ENCODE measurements at places on chromosomes 13 and 19. TPM values are rescaled to one million over a fixed set of nuclear protein-coding genes. Genes with fewer than 3 reads are reported as not detected.

Gene SLC10A2
- polyA plus RNA-seq, result not detected

Gene ZNF888
- 0.71 TPM for polyA plus RNA-seq

Gene MBD3
- polyA plus RNA-seq, result 4.9 TPM

Gene ERICH4
- not detected for polyA plus RNA-seq

DNA sequence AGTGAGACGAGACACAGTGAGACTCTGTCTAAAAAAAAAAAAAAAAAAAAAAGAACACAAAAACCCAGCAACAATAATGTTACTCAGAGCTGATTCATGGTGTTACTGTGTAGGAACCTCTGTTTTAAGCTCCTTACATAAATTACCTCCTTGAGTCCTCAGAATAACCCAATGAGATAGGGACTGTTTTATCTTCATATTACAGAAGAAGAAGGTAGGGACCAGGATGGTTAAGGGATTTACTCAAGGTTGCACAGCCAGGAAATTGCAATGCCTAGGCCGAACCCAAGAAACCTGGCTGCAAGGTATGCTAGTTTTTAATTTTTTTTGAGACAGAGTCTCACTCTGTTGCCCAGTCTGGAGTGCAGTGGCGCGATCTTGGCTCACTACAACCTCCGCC is 1.5 kb upstream of the DAND5 start:
- no peak overlapping the region for H3K4me3 ChIP-seq
- DNase-seq, result no peak
- no peaks in the 10 kb centered on the region for H3K36me3 ChIP-seq
- H3K27ac ChIP-seq, result no peak overlapping the region
- peaks cover 10% of the 10 kb centered on the region for H3K4me1 ChIP-seq

Gene ATCAY
- not detected for polyA plus RNA-seq

- no peak for DNase-seq
- H3K4me1 ChIP-seq, result peaks cover 10% of the 10 kb centered on the region
- H3K27me3 ChIP-seq, result no peaks in the 10 kb centered on the region
- no peaks in the 10 kb centered on the region for H3K36me3 ChIP-seq
- H3K27ac ChIP-seq, result no peak overlapping the region
- H3K4me3 ChIP-seq, result no peak overlapping the region
Measured at GRCh38 chr19:35337097-35337983, 8.4 kb downstream of the CD22 start.

GRCh38 chr13:65401315-65401714 is 1828.8 kb downstream of the PCDH9 start:
- H3K4me3 ChIP-seq, result no peak overlapping the region
- no peaks in the 10 kb centered on the region for H3K36me3 ChIP-seq
- H3K27me3 ChIP-seq, result no peaks in the 10 kb centered on the region

- no peak for DNase-seq
- H3K4me1 ChIP-seq, result no peaks in the 10 kb centered on the region
- H3K4me3 ChIP-seq, result no peak overlapping the region
- H3K27ac ChIP-seq, result no peak overlapping the region
Measured at GRCh38 chr13:85316506-85317025, 482.7 kb downstream of the SLITRK6 start.

DNA sequence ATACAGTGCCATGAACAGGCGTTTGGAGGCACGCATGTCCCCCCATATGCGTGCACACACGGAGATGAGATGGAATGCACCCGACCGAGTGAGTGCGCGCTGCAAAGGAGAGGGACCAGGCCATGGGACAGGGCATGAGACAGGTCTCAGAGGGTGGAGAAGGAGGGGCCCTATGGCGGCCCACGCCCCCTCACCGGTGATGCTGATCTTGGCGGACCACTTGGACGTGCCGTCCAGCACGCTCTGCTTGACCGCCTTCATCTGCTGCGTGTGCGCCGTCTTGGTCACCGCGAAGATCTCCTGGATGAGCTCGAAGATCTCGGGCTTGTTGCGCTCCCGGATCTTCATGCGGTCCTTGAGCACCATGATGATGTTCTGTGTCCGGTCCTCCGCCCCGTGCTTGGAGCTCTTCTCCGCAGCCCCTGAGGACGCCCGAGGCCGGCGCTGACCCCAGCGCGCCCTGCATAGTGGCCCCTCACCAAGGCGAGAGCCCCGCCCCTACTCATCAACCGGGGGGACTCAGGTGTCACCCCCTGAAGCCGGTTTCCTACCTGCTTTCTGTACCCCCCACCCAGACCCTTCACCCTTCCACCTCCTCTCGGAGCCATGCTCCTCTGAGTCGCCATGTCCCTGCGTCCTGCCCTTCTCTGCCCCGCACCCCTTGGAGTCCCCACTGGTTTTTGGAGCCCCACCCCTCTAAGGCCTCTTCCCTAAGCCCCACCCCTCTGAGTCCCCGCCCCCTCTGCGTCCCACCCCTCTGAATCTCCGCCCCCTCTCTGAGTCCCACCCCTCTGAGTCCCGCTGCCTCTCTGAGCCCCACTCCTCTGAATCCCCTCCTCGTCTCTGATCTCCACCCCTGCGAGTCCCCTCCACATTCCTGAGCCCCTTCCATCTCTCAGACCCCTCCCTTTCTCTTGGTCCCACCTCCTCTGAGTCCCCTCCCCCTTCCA is 40.8 kb downstream of the UNC13A start:
- no peak for DNase-seq
- H3K4me1 ChIP-seq, result no peaks in the 10 kb centered on the region
- H3K27ac ChIP-seq, result no peak overlapping the region
- no peaks in the 10 kb centered on the region for H3K36me3 ChIP-seq

- H3K36me3 ChIP-seq, result peaks cover 37% of the 10 kb centered on the region
- no peak for DNase-seq
- no peak overlapping the region for H3K27ac ChIP-seq
- no peak overlapping the region for H3K4me3 ChIP-seq
Measured at GRCh38 chr13:112572366-112572765, 15.6 kb downstream of the TUBGCP3 start.

Gene MAB21L1
- not detected for polyA plus RNA-seq

- H3K27ac ChIP-seq, result no peak overlapping the region
- no peak for DNase-seq
- H3K27me3 ChIP-seq, result no peaks in the 10 kb centered on the region
- H3K36me3 ChIP-seq, result no peaks in the 10 kb centered on the region
- peaks cover 55% of the 10 kb centered on the region for H3K4me1 ChIP-seq
Measured at GRCh38 chr19:51111606-51112005, 3.4 kb upstream of the CTU1 start.

GRCh38 chr19:1651568-1652291 is 685 bp downstream of the TCF3 start:
- H3K27me3 ChIP-seq, result no peaks in the 10 kb centered on the region
- peak overlapping the region; percentile 74 for H3K4me3 ChIP-seq
- H3K4me1 ChIP-seq, result peaks cover 32% of the 10 kb centered on the region
- peak; percentile 26 for DNase-seq
- peaks cover 12% of the 10 kb centered on the region for H3K36me3 ChIP-seq

DNA sequence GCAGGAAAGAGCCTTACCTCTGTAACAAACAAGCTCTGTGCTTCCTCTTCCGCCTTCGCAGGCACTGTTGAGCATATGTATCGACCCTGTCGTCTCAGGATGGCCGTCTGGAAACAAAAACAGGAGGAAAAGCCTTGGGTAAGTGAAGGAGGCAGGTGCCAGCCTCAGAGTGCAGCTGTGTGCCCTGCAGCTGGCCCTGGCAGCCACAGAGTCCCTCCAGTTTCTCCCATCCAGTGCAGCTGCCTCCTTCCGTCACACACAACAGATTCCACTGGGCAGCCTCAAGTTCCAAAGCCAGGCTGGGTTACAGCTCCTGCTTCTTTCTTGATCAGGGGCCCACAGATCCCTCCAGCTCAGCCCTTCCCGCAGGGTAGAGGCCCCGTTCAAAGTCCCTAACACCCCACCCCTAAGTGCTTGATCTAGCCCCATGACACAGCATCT is 47.7 kb downstream of the DOCK9 start:
- no peak for DNase-seq
- H3K27ac ChIP-seq, result no peak overlapping the region

- DNase-seq, result no peak
- peaks cover 36% of the 10 kb centered on the region for H3K4me1 ChIP-seq
- no peak overlapping the region for H3K4me3 ChIP-seq
- no peak overlapping the region for H3K27ac ChIP-seq
- H3K36me3 ChIP-seq, result no peaks in the 10 kb centered on the region
Measured at GRCh38 chr13:77310161-77310560, 16.7 kb downstream of the MYCBP2 start.

Gene TJP3
- 0.01 TPM for polyA plus RNA-seq

DNA sequence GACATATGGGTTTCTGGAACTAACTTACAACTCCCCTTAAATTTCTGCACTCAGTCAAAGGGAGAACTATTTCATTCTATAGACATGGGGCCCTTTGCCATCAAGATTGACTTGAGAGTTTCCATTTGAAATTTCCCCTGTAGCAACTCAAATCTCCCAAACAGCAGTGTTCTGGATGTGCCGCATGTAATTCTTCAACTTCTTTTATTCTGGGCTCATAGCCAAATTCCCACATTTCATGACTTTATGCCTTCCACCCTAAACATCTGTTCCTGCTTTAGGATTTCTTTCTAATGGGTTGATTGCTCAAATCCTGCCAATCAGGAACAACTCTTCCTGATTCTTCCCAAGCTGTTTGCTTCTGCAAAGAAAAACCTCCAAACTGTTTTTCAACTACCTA is 336.0 kb downstream of the TBC1D4 start:
- H3K27ac ChIP-seq, result no peak overlapping the region
- no peaks in the 10 kb centered on the region for H3K27me3 ChIP-seq
- no peaks in the 10 kb centered on the region for H3K36me3 ChIP-seq
- no peak overlapping the region for H3K4me3 ChIP-seq
- no peaks in the 10 kb centered on the region for H3K4me1 ChIP-seq

Gene ACTL9
- polyA plus RNA-seq, result not detected

GRCh38 chr19:56403261-56403660 is 871 bp upstream of the ZNF583 start:
- H3K27me3 ChIP-seq, result no peaks in the 10 kb centered on the region
- H3K4me1 ChIP-seq, result peaks cover 15% of the 10 kb centered on the region
- peak overlapping the region; percentile 80 for H3K4me3 ChIP-seq

- no peaks in the 10 kb centered on the region for H3K36me3 ChIP-seq
- H3K4me1 ChIP-seq, result peaks cover 11% of the 10 kb centered on the region
- no peak overlapping the region for H3K27ac ChIP-seq
Measured at GRCh38 chr19:3586127-3586626, 899 bp downstream of the GIPC3 start.

Gene AZU1
- 8.3 TPM for polyA plus RNA-seq

Gene CFAP97D2
- polyA plus RNA-seq, result not detected

Gene CATSPERD
- polyA plus RNA-seq, result not detected

DNA sequence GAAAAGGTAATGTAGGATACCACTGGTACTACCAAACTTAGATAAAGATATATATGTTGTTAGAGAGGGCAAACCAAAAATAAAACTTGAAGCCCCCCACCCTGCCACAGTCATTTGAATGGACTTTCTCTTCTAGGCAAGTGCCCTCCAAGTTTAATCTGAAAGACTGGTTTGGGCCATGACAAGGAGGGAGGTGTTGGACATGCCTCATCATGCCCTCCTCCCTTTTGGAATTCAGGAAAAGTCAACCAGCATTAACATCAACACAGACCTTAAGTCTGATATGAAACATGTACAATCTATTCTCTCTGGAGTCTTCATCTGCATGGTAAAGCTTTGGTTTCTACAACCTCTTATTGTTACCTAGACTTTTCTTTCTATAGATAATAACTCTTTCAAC is 46.3 kb upstream of the GPR12 start:
- no peak for DNase-seq
- H3K27me3 ChIP-seq, result peaks cover 20% of the 10 kb centered on the region

DNA sequence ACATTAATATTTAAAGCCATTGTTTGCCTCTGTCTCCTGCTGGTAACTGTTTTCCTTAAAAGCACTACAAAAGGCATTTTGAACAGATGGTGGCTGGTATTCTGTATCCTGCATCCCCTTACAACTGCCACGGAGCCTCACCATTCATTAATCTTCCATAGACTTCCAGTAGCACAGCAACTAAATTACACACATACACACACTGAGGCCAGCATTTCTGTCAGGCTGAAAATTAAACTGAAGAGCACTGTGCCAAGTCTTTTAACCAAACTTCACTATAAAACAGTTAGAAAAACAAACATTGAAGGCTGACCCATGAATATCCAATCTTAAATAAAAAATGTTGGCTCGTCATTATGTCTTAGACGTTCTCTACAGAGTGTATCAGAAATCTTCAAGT is 697.8 kb downstream of the DACH1 start:
- H3K4me1 ChIP-seq, result no peaks in the 10 kb centered on the region
- no peaks in the 10 kb centered on the region for H3K36me3 ChIP-seq
- no peak overlapping the region for H3K27ac ChIP-seq
- no peaks in the 10 kb centered on the region for H3K27me3 ChIP-seq

DNA sequence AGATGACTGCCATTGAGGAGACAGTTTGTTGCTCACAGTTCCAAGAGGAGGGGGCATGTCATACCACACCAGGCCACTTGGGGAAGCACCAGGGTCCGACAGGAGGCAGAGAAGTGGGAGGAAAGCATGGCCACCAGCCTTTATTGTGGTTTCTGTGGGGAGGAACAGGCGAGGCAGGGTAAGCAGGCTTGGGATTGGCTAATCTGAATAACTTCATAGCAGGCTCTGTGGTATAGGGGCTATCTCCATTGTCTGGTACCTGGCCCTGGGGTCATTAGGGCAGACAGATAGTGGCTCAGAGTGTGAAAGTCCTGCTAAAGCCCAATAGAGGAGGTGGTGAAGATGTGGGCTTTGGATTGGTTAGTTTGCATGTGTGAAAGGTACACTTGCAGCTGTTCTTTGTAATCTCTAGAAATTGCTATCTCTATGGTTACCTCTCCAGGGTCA is 35.5 kb downstream of the CBY2 start:
- H3K4me1 ChIP-seq, result no peaks in the 10 kb centered on the region
- no peak overlapping the region for H3K4me3 ChIP-seq
- no peak overlapping the region for H3K27ac ChIP-seq
- no peak for DNase-seq
- H3K36me3 ChIP-seq, result no peaks in the 10 kb centered on the region

Measured in CD14-positive monocyte (primary cell).